ENCODE measurements at places on chromosomes 11 and 22. TPM values are rescaled to one million over a fixed set of nuclear protein-coding genes. Genes with fewer than 3 reads are reported as not detected.

Gene CHEK1
- polyA plus RNA-seq = 29.2 TPM

Gene MS4A4A
- polyA plus RNA-seq = 15.3 TPM

Gene PRR33
- 0.14 TPM for polyA plus RNA-seq

Gene C1QTNF4
- polyA plus RNA-seq = 12.7 TPM

Gene LRRC56
- 3.5 TPM for polyA plus RNA-seq

Gene CCDC87
- 0.23 TPM for polyA plus RNA-seq

DNA sequence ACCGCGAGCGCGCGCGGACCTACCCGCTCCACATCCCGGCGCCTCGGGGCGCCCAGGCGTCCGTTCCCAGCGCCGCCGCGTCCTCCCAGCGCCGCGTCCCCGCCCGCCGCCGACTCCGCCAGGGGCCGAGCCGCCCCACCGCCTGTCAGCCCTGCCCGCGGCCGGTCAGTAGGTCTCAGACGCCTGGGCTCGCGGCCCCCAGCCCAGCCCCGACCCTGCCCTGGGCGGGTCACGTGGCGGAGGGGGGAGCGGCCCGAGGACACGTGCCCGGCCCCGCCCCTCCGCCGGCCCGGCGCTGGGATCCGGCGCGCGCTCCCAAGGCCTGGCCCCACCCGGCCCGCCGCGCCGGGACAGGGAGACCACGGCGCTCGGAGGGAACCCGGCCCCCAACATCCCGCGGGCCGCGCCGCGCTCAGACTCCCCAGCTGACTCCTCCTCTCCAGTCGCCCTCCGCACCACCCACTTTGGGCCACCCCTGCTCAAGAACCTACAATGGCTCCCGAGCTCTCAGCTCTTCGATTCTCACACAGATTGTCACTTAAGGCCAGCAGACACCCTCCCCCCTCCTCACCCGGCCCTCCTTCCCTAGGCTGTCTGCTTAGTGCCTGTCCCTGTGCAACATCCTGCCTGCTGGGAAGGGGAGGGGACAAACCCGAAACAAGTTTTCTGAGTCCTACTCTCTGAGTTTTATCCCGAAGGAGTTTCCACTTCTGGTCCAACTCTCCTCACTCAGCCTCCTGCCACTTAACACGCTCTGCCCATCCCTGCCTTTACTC, at the start of gene RAB3IL1:
Gene RAB3IL1, minus strand, starts transcription at position 233 of the 776 bp plus-strand sequence. Its CDS starts 199 bp downstream, at position 34.
- DNase-seq = peak; percentile 47

DNA sequence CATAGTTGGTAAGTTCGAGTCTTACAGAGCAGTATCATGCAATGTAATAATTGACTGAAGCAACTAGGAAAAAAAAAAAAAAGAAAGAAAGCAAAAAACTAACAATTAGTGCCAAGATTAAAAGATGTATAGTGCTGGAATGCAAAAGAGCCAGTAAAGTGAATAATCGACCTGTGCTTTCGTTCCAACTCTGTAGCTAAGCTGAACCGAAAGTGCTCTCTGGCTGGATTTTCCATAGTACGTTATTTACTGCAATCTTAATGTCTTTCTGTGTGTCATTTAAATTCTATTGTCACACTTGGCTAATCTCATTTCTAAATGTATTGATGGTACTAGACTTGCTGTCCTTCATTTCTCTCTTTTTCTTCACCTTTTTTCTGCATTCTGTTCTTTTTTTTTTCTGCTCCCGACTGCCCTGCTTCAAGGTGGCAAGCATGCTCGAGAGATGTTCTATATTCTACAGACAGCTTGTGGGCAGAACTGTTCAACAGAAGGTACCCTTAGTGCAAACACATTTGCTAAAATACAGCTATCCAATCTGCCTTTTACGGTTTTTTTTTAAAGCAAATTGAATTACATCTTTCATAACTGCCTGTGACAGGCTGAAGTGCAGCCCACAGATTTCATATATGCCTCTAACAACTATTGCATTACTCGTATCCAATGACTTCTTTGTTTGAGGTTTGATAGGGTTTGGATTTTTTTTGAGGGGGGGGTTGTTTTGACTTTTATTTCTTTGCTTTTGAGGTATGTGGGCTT, 204.2 kb upstream of the MTNR1B start:
- DNase-seq = no peak

DNA sequence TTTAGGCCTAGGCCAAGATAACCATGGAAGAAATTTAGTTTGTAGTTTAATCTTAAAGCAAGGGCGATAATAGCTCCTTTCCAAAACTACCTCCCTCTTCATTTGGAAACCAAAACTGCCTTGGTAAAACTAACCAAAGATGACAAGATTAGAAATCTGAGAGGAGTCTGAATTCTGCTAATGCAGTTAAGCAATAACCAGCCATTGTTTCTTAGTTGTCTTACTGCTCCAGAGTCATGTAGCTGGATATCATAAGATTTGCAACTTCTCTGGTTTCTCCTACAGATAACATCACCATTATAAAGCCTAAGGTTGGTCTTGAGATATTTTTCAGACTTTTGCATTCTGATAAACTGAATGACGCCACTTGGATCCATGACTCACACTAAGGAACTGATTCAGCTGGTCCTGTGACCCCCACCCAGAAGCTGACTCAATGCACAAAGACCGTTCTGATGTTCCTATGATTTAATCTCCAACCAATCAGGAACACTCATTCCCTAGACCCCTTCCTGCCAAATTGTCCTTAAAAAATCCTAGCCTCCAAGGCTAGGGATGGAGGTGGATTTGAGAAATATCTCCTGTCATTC, 200.8 kb downstream of the LUZP2 start:
- DNase-seq = no peak

DNA sequence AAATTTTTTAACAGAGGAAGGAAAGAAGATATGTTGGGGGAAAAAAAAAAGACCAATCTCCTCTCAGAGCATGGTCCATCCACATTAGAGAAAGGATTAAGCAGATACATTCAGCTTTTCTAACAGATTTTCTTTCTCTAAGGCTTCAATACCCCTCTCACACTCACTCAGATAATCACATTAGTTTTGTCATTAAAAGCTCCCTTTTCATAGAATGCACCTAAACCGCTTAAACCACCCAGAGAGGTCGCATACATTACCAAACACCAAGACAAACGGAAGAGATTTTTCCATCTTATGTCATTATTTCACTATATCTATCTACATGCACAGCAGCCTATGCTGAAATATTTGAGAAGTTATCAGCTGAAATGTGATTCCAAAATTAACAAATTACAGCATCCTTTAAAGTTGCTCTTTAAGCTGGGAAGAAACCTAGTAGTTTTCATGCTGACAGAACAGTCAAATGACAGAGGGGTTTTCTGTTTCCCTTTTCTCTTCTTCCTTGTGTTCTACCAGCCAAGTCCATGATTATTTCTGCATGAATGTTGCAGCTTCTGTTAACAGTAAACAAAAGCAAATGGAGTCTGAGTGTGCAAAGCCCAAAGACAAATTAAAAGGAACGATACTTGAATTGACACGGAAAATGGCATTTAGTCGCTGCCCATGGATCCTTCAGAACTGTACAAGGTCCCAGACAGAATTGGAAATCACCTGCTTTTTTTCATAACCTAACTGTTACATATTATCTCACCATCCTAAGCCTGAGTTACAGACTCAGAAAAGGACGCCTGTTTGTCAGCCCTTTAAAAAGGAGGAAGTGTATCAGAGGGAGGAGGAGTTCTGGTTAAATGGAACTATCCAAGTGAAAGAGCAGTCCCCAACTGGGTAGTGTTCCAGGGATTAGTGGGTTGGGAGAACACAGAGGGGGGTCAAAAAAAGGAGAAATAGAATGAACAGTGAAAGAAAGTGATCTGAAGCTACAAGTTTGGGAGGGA, 54.6 kb downstream of the PRCP start:
- no peak for DNase-seq

DNA sequence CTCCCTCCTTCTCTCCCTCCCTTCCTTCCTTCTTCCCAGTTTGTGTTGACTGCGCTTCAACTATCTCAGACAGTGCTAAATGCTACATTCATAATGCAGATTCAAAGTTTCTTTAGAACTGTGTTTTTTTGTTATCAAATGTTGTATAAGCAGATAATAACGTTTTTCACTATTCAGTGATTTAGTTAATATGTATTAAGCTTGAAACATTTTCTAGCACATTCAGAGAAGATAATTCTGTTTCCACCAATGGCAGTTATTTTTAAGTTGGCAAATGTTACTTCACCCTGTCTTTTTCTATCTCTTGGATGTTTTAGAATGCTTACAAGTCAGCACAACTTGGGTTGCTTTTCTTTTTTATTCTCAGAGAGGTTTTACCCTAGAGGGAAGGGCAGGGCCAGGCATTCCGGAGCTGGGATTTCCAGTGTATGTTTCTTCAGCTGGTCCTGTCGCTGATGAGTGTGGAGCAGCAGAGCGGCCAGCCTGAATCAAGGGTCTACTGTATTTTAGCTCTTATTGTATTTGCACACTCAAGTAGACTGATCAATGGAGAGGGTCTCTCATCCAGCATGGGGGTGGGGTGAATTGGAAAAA, 162.3 kb upstream of the ARHGAP20 start:
- DNase-seq = no peak

DNA sequence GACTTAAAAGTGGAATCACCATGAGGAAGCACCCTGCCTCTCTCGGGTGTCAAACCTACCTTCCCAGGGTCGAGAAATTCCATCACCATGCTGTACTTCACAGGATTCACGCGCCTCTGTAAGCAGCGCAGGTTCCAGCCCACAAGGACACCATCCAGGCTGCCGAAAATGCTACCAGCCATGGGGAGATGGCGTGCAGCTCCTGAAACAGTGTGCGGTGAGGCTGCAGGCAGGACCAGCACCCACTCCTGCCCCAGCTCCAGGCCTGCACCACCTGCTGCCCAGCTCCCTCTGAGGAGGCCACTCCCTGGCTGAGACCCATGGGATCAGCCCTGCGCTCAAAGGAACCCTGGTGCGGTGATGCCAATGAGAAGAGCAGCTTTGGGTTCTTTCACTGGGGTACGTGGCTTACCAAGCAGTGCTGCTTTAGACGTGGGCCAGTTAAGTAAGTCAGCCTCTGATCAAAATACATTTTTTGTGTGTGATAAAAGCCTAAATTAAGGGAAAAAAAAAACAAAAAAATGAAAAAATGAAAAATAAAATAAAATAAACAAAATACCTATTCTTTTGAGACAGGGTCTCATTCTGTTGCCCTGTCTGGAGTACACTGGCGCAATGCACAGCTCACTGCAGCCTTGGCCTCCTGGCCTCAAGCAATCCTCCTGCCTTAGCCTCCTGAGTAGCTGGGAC, 115.4 kb downstream of the MED15 start:
- no peak for DNase-seq

- DNase-seq = no peak
These were observed 1.3 kb downstream of the C11orf42 start for GRCh38 chr11:6206456-6207180.

DNA sequence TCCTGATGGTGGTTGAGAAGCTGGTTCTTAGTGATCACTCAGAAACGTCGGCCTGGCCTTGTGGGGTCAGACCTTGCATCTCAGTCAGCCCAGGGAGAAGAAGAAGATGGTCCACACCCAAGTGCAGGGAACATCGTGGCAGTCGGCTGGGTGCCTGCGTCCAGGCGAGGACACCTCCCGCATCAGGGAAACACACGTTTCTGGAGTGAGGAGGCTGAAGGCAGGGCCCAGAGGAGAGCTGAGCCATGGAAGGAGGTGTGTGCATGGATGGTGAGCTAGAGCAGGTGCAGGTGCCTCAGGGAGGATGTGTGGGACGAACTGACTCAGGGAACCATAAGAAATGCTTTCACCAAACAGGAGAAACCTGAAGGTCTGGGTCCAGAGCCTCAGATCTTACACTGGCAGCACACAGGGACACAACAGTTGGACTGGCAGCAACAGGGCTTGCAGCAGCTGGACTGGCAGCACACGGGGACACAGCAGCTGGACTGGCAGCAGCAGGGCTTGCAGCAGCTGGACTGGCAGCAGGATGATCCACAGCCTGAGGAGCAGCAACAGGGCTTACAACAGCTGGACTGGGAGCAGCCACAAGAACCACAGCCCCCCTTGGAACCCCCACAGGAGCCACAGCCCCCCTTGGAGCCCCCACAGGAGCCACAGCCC, 632 bp downstream of the KRTAP5-2 start:
- no peak for DNase-seq

DNA sequence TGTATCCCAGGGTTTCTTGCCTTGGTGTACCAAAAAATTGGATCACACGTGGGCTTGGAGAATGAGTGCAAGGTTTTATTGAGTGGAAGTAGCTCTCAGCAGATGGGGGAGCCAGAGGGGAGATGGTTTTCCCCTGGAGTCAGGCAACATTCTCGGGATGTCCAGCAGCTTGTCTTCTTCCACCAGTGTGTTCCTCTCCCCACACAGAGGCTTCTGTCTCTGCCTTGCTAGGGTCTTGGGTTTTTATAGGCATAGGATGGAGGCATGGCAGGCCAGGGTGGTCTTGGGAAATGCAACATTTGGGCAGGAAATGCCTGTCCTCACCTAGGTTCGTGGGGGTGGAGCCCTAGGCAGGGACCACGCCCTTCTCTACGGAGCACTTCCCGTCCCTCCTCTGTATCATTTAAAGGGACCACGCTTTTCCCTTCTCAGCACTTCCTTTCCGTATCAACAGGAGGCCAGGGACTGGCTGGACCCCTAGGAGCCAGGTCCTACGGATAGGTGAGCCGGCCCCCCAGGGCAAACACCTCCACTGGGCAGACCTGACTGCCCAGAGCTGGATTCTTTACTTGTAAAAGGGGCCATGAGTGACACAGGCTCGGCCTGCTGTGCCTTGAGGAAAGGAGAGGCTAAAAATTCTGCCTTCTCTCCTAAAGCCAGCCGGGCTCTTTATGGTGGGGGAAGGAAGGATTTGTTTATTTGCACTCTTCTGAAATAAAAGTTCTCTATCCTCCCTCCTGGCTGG, 55.3 kb upstream of the CCDC188 start:
- DNase-seq = no peak

DNA sequence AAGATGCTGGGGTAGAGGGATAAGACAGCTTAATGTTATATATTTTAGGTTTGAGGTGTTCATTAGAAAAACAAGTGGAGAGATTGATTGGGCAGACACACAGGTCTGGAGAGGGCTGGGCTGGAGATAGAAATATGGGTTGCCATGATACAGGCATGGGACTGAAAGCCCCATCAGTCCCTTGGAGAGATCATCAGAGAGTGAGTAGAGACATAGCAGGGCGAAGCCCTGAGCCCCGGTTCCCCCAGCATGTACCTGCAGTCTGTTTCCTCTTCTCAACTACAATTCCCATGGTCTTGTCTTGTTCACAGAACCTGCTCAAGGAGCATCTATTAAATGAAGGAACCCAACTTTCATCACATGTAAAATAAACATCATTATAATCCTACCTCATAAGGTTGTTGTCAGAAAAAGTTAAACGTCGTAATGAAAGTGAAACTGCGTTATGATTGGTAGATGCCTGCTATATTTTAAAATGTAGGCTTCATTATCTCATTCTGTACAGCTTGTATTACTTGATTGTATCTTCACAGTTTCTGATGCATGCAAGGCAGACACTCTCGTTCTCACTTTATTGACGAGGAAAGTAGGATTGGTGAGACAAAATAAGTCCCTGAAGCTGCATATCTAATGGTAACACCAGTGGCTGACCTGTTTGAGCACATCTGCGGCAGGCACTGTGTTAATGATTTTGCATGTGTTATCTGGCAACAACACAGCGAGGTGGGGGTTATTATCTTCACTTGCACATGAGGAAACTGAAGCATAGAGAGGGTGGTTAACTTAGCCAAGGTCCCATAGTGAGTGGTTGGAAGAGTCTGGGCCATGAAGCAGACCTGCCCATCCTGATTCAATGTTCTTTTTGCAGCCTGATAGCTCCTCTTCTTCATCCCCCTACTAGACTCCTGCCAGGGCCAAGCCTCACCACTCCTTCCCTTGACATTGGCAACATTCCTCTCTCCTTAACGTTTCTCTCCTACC, 63.5 kb downstream of the ENDOD1 start:
- no peak for DNase-seq
